ENCODE measurements at places on chromosomes 11 and 22.
A peak's percentile ranks its signal among the peaks of the same experiment; 100 is the strongest.

DNA sequence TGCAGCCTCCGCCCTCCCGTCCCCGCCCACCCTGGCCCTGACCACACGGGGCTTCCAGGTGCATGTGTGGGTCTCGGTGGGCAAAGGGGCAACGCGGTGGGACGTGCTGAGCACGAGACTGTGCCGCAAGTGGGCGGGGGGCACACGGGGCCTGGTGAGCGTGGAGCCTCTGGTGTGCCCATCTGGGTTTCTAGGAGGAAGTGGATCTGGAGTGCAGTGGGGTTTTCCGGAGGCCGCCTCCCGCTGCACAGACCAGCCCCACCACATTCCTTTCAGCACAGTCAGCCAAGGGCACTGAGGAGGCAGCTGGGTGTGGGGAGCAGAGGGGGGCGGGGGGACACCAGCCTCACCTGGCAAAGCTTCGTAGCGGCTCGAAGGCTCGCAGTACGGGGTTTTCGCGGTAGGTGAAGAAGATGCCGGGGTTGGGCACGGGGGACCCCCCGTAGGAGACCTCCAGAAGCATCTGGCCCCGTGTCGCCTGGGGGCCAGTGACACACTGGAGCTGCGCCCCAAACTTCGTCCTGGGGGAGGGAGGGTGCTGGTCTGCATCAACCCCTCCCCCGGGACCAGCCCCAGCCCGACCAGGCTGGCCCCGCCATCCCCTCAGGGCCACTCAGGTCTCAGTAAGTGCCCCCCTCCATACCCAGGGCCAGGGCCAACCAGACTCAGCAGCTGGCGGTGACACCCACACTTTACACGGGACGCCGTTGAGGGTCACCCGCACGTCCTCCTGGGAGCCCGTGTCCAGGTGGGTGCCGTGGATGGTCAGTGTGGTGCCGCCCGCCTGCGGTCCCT lies 12.4 kb upstream of the MAPK11 start:
- no peak for DNase-seq

GRCh38 chr22:40279017-40279416 lies 67.3 kb upstream of the ADSL start:
- DNase-seq: no peak

DNA sequence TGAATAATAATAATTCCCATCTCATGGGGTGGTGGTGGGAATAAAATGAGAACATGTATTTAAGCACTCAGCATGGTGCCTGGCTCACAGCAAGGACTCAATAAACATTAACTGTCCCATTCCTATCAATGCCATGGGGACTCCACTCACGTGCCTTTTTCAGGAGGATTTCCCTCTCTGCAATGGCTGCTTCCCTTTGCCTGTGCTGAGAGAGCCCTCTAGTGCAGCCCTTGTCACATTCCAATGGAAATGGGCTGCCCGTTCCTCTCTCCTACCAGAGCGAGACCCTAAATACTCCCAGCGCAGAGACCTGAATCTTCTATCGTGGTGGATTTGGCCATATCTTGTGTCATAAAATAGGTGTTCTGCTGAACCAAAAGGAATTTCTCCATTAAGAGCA lies 621.5 kb upstream of the B3GAT1 start:
- DNase-seq: peak; percentile 57

DNA sequence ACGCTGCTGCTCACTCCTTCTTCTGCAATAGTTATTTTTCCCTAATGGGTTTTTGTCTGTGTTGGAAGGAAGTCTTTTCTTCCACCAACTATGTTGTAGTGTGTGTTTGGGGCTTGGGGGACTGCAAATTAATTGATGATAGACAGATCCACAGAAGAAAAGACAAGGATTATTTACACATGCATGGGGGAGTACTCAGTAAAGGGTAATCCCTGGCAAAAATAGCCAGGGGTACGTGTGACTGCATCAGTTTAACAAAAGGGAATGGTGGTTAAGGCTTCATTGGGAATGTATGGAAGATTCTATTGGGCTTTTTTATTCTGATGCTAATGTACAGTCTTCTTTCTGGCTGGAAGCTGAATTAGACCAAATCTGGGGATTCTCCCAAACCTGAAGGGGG lies 20.2 kb upstream of the FEZ1 start:
- no peak for DNase-seq

DNA sequence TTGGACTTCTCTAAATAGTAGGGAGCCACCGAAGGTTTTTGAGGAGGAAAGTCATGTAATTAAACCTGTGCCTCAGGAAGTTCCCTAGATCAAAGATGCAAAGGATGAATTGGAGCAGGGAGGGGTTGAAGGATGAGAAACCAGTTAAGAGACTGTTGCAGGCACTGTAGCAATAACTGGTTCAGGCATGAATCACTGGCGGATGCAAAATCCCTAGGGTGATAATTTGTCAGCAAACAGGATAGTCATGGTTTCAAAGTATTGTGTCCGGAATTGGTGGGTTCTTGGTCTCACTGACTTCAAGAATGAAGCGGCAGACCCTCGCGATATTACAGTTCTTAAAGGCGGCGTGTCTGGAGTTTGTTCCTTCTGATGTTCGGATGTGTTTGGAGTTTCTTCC lies 19.9 kb downstream of the TRIOBP start:
- no peak for DNase-seq

GRCh38 chr11:110530900-110531741 lies 101.4 kb downstream of the FDX1 start:
- peak; percentile 58 for DNase-seq

DNA sequence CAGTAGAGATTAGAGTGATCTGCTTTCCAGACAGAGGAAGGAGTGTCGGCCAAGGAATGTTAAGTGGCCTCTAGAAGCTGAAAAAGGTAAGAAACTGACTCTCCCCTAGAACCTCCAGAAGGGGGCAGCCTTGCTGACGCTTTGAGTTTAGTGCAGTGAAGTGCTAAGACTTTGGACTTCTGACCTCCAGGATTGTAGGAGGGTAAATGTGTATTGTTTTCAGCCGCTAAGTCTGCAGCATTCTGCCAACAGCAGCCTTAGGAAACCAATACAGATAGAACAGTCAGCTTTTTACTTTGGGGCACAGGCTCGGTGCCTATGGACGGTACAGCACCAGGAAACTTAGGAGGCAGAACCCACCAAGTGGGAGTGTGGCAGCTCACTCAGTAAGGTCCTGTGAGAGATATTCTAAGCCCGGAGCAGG lies 3.6 kb upstream of the TBC1D22A start:
- peak; percentile 56 for DNase-seq

- DNase-seq: no peak
Observed at GRCh38 chr22:29695129-29695926, 24.5 kb upstream of the CABP7 start.

DNA sequence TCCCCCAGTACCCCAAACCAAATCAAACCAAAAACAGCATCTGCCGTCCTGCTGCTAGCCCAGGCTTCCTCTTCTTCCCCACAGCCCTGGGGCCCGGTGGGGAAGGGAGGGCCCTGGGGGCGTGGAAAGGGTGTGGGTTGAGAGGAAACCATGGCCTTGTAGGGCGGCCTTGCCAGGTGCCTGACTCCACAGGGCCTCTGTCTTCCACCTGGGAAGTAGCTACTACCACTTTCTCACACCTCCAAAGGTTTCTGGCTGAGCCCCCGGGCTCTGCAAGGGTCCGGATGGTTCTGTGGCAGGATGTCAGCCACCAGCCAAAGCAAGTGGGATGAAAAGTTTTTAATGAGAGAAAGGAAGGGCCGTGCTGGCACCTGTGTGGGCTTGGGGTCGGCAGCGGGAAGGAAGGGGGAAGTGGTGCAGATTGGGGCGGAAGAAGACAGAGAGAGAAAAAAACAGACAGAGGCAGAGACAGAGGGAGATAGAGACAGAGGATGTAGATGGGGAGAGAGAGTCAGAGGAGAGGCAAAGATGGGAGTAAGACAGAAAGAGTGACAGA lies 10.5 kb downstream of the TPST2 start:
- no peak for DNase-seq

DNA sequence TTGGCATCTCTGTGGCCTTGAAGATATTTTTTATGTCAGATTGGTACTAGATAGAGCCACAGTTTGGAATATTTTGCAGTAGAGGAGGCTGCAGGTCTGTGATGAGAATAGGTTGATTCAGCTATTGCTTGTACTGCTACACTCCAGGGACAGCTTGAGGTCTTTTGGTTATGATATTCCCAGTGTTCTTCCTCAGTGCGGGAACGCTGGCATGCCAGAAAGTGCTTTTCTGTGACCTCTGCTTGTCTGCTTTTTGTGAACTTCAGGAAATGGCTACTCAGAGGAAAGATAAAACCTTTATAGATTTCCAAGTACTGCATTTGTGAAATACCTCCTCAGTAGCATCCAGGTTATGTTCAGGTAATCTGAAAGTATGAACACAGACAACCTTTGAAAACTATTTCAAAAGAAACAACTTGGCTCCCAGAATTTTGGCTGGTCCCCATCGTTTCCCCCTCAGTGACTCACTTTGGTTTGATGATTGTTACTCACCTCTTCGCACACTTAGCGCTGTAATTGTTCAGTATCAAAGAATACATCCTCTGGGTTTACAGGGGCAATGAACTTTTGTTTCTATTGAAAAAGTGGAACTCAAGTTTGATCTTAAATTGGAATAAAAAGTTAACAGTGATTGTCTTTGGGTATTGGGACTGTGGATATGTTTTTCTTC lies 191.4 kb downstream of the HIPK3 start:
- no peak for DNase-seq

- DNase-seq: no peak
Observed at GRCh38 chr11:29334776-29335130, 682.1 kb downstream of the KCNA4 start.

DNA sequence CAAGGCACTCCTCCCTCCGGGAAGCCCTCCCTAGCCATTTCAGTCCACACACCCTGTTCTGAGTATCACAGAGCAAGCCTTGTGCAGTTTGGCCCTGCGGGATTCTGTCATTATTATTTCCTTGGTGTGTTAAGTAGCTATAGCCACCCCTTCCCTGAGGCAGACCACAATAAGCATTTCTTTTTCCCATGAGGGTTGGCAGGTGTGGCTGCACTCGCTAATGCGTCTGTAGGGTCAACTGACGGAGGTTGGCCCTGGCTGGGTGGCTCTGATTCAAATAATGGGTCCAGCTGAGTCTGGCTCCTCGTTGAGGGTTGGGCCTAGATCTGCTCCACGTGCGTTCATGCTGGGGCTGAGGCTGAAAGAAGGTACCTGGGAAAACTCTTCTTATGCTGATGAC lies 5.1 kb downstream of the F2 start:
- peak; percentile 34 for DNase-seq

DNA sequence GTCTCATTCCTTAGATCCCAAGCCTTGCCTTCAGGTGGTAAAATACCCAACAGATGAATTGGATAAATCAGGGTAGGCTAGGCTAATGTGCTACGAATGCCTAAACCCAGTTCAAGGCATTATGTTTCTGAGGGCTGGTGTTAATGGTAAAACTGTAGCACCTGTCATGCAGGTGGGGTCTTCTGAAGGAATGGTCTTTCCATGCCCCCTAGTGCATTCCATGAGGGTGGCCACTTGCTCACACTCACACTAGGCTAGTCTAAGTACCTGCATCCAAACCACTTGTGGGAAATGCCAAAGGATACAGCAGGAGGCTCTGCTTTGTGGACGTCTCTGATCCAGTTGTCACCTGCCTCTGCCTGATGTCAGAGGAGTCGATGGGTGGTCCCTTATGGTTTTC lies 24.2 kb upstream of the UCP3 start:
- no peak for DNase-seq

DNA sequence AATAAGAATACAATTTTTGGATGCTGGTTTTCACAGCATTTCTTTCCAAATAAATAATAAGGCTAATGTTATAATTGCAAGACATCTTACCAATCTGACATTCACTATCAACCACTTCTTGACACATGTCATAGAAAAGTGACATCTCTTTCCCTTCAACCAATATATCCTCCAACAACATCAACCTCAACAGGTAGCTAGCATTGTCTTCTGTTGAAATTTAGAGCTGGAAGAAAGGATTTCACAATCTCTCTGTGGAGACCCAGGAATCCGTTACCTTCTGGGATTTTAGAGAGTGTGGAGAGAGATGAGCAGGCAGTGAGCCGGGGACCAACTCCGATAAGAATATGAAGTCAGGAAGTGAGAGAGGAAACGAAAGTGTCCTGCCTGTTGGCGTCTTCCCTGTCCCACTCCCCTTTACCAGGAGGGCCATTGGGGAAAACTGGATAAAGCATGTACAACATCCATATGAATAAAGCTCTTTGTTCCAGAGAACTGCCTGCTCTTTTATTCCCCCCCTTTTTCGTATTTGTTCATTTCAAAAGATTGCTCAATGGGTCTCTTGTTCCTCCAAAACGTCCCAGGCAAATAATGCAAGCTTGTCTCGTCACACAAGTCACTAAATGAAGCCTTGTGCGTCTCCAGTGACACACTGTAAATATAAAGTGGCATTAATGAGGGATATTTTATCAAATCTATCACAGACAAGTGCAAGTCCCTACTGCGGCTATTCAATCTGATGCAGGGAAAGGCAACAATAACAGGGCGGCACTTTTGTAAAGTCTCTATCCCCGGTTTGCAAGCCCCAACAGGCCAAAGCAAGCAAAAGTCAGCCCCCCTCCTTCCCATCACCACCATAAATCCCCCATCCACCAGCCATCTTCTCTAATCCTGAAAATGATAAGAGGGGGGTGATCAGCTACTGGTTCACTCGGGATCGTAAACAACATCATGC lies 3.4 kb downstream of the CADM1 start:
- DNase-seq: no peak

GRCh38 chr11:12087075-12088004 lies 23.1 kb upstream of the MICAL2 start:
- DNase-seq: no peak

DNA sequence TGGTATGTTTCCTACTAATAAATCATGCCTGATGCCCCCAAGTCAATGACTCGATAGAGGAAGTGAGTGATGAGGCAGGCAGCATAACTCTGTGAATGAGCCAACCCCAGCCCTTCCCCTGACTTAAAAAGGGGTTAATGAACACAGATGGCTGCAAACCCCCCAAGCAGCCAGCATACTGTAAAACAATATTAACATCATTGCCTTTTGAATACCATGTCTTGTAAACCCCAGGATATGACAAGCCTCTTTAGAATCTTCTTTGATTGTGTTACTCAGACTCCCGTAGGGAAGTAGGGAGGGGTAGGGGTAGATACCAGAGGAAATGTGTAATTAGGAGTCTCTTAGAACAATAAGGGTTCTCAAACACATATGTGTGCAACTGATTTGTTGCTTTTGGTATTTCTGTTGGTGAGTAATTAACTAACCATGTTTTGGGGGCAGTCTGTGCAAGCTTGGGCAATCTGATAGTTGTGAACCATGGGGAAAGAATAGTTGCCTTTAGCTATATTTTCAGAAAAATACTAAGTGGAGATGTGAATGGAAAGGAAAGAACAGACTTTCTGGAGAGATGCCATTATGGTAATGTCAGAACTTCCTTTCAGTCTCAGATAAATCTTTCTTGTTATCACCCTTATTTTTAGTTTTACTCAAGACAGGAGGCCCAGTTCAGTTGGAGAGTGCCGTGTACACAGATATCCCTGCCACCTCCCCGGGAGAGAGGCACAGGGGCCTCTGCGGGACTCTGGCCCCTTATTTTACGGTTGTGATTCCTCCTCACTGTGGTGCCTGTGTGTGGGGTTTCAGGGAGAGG lies 701.8 kb downstream of the NTM start:
- DNase-seq: no peak

- DNase-seq: peak; percentile 66
Observed at GRCh38 chr11:119422809-119423508, at the start of gene THY1. Gene THY1 (minus strand): TSS chr11:119423172. CDS start chr11:119420905, 2,267 bp downstream.

Data from glutamatergic neuron (in vitro differentiated cells).